ENCODE measurements at places on chromosomes 4 and X.

- peak; percentile 37 for DNase-seq
These were observed 107.4 kb upstream of the AFAP1 start for GRCh38 chr4:8046925-8047541.

- DNase-seq, result no peak
These were observed 242.3 kb upstream of the GPRIN3 start for GRCh38 chr4:89549907-89550306.

GRCh38 chrX:113586281-113586898 is 745.8 kb upstream of the AMOT start:
- no peak for DNase-seq

- DNase-seq, result peak; percentile 30
These were observed 632 bp downstream of the CCSER1 start for GRCh38 chr4:90127706-90128345.

DNA sequence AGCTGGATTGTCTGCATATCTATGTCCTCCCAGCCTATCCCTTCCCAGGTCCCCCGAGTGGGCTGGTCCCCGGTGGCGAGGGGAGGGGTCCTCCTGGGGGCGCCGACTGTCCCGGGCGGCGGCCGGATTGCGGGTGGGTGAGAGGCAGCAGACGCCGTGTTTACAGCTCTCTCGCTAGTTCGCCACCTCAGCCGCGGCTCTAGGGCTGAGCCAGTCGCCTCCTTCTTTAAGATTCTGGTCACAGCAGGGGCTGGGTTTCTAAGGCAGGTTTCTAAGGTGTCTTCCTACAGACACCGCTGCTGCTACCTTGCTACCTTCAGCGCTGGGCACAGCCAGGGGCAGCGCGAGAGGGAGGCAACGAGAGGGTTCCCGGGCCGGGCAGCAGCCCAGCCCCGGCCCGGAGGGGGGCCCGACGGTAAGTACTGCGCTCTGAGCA is 57.2 kb downstream of the FRMPD3 start:
- DNase-seq, result no peak

GRCh38 chr4:93201471-93202096 is 627.0 kb upstream of the ATOH1 start:
- no peak for DNase-seq

DNA sequence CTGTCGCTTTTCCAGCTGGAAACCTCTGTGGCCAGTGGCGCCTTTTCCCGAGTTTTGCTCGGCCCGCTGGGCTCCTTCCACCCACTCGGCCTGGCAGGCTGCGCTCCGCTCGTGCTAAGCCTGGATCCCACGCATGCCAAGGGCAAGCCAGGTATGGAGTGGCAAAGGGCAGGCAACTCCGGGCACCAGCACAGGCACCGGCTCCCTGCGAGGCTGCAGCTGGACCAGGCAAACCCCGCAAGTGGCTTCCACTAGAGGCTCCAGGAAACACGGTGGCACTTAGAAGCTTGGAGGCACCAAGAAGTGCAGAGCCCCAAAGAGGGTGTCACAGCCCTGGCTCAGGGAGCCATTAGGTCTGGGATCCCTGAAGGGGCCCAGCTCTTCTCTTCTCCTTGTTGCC is 59.5 kb downstream of the PPA2 start:
- DNase-seq, result no peak

GRCh38 chr4:9765091-9765490 is 16.3 kb upstream of the DRD5 start:
- no peak for DNase-seq

DNA sequence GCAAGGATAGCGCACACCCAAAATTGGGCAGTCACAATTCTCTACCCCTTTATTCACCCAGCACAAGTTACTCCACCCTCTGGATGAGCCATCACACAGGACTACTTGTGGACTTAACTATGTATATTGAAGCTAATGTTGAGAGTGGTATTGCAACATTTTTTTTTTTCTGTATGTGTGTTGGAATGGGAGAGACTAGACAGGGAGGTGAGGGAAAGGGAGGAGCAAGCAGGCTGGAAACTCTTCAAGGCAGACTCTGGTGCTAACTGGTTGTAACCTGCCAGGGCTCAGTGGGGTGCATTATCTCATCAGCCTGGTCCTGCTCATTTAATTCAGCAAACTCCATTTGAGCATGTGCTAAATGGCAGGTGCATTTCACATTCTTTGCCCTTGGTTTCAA is 18.4 kb upstream of the CWH43 start:
- no peak for DNase-seq

DNA sequence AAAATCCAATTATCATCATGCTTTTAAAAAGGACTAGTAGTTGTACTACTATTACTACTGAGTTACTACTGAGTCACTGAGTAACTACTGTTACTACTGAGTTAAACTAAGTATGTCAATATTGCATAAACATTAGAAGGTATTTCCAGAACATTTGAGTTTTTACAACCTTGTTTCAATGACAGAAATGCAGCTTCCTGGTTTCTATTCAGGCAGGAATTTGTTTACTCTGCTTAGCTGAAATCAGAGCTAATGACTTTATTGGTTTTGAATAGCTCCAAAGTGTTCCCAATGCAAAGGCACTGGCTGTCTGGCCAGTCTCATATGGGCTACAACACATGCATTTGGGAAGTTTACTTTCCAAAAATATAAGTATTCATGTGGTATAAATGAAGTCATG is 12.0 kb downstream of the RPS6KA6 start:
- DNase-seq, result no peak

GRCh38 chrX:44299177-44299576 is 44.3 kb downstream of the EFHC2 start:
- no peak for DNase-seq

DNA sequence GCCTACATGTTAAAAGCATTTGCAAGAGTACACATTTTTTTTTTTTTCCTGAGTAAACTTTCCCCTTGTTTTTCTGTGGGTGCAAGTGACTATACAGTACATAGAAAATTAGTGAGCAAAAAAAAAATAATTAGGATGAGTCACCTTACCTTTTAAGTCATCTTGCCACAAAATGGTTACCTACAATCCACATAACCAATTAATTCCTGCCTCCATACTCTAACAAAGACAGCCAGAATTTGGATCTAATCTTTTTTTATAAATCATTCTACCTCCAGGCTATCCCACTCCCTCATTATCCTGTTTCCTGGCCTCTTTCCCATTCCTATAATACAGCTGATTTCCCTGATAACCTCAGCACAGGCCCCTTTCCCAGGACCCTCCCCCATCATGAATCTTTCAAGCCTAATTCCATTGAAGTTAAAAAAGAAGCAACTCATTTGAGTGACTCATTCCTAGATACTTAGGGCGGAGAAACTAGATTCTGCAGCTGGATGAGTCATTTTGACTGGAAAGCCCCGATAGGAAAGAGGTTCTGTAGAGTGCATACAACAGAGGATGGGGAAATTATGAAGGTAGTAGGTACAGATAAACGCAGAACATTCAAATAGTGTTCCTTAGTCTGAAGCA is 128.2 kb downstream of the C4orf51 start:
- DNase-seq, result peak; percentile 50
